NCI-H748 treated with DMSO at 0.1 percent for 48 hours (cell line): ENCODE measurements at places on chromosomes 13 and 19.
A peak's percentile ranks its signal among the peaks of the same experiment; 100 is the strongest.

DNA sequence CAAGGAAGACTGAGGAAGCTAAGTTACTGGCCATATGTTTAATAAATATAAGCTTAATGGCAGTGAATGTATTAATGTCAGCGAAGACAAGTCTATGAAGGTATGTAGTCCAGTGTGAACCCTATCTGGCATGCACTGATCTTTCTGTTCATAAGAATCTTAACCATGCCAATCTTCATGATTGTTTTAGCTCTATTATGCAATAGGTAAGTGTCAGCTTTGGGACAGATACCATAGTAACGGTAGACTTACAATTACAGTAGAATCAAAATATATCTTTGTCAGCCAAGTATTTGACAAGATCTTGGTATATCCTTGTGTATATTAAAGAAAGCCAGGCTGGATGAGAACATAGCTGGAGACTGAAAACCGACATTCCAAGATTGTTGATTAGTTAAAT lies 428.5 kb downstream of the SPRY2 start:
- no peak for DNase-seq

DNA sequence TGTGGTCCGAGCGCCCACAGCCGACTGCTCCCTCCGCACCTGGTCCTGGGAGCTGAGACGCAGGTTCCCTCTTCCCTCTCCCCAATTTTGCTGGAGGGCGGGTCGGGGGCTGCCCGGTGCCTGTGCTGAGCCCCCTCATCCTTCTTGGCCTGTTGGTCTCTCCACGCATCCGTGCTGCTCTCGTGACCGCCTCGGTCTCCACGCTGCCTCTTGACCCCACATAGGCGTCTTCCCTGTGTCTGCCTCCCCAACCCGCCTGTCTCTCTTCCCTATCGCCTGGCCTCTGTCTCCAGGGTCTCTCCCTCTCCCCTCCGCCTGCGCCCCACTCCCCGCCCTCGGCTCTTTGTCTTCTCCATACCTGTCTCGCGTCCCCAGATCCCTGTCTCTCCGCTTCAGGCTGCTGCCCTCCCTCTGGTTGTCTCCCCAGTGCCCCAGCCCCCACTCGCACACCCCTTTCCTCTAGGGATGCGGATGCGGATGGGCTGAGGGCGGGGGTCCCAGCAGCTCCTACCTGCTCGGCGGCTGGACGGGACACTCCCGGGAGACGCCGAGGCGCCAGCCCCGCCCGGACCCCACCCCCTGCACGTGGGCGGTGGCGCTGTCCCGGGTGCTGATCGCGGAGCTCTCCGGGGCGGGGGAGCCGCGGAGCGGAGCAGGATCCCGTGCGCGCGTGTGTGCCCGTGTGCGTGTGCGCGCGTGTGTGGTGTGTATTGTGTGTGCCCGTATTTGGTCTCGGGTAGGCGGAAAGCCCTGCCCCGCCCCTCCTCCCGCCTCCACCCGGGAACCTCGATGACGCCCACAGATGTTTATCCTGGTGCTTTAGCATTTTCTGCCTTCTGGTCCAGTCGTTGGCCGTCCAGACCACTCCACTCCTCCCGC lies at the start of gene SYT5:
TSS of gene SYT5 (minus strand) at position 684 of the 879 bp plus-strand sequence. CDS start 1,248 bp downstream, outside the sequence.
- peak; percentile 38 for DNase-seq

DNA sequence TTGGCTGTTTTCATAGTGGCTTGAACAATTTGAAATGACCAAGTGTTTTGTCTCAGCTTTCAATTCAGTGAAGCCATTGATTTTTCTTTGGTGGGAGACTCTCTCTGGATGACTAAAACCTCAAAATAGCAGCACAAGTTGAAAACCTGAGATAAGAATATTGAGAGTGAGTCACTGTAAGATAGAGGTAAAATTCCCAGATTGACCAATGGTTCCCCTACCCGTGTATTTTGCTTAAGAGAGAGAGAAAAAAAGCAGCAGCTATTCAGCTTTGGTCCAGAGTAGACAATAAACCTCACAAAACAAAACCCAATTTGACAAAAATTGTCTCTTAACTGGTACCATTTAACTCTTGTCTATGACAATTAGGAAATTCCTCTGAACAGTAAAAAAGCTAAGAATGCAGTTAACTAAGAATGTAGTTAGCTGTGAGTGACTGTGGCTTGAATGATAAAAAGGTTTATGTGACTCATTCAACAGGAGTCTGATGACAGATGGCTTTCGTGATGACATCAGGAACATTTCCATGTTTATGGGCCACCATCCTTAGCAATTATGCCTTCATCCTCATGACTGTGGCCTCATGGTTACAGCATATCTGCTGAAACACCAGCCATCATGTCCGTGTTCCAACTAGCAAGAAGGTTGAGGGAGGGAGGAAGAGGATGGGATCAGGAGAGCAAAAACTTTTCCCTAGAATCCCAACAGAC lies 356.9 kb downstream of the NDFIP2 start:
- DNase-seq: no peak

GRCh38 chr13:25980255-25980654 lies 71.6 kb downstream of the SHISA2 start:
- DNase-seq: no peak

DNA sequence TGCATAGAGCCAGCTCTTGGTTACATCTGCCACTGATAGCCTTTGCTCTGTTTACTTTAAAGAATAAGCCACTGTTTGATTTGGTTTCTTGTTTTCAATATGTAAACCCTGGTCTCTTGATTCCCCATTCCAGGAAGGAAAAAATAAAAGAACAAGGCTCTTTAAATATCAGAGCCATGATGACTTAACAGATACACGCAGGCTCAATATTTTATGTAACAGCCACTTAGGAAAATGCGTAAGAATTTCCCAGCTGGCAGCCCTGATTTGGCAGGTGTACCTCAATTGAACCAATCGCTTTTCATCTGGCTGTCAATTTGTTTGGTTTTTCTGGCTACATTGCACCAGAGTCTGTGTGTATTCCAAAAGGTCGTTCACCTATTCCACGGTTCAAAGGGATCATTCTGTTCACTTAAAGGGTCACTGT lies 65.6 kb downstream of the IRS2 start:
- peak; percentile 88 for DNase-seq

DNA sequence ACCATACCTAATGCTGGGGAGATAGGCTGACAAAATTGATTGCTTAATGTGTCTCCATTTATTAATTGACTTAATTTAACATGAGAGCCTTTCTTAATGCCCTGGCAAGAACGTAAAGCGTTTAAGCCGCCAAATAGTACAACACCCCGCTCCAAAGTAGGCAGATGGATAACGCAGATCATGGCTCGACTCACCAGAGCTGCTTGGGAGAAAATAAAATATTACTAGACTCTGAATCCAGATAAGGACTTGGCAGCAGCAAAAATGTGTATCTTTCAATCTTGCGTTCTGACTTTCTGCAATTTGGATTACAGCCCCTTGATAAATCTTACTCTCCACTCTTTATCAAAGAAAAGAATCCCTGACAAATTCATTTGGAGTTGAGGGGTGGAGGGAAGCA lies 403 bp upstream of the SIAH3 start:
- no peak for DNase-seq

DNA sequence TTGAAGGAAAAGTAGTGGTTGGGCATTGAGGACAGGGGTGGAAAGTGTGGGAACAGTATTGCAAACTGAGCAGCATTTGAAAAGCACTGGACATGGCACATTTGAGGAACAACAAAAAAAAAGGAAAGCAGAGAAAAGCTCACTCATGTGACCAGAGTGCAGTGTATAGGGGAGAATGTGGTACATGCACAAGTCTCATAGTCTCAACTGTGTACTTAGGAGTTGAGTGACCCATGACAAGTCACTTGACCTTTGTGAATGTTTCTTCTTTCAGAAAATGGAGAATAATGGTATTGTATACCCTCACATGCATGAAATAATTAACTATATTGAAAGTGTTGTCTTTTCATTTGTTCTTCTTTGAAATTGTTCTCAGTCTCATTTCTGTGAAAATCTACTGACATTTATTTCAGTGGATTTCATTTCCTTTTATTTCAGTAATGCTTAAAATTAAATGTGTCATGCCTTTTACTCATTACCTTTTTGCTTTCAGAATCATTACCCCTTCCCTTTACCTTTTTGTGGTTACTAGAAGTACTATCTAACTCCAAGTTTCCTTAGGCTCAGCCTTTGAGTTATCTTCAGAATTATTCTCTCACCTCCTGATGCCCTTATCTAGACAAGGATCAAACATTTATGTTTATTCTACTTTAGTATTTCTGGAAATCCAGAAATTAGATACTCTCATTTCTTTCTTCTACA lies 79.1 kb upstream of the MLNR start:
- no peak for DNase-seq

DNA sequence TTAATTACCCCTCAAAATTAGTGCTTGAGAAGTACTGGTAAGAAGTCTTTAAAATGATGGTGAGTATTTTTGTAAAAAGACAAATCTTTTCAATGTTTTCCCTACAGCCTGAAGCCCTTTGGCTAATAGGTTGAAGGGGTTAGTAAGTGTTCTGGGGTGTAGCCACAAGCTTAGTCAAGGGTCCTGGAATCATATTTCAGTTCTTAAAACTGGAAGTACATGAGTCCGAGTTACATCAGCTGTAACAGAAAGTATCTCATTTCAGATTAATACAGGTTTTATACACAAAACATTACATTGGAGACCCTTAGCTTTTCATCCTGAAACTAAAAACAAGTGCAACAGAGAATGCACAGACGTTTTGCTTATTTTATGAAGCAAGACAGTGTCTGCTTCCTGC lies 52.7 kb upstream of the TEX29 start:
- no peak for DNase-seq

DNA sequence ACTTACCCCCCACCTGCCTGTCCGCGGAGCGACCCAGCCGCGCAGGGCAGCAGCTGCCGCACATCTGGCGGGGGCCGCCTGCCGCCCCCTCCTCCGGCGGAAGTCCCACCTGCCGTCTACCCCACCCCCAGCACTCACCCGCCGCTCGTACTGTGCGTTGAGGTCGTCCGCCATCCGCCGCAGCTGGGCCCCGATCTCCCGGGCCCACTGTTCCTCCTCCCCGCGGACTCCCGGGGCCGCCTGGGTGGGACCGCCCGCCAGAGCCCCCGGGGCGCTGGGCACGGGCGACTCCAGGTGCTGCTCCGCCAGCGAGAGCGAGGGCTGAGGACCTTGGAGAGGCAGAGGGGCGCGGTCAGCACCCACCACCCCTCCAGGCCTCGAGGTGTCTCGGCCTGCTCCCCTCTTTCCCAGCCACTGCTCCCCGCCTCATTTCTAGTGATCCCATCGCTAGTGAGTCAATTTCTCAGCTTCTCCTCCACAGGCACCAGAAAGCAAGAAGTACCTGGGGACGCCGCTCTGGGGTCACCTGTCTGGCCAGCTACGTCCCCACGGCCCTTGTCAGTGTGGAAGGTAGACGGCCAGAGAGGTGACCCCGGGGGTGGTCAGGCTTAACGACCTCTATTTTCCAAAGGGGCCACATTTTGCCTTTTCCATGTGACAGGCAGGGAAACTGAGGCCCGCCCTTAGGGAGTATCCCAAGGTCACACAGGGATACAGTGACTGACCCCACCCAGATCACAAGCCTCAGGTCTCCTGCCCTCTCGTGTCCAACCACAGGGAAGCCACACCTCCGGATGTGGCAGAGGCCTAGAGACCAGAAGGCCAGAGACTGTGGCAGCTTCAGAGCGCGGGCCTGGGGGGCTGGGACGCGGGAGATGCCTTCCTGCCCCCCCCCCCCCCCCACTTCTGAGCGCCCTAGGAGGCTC lies 4.3 kb downstream of the BBC3 start:
- no peak for DNase-seq

DNA sequence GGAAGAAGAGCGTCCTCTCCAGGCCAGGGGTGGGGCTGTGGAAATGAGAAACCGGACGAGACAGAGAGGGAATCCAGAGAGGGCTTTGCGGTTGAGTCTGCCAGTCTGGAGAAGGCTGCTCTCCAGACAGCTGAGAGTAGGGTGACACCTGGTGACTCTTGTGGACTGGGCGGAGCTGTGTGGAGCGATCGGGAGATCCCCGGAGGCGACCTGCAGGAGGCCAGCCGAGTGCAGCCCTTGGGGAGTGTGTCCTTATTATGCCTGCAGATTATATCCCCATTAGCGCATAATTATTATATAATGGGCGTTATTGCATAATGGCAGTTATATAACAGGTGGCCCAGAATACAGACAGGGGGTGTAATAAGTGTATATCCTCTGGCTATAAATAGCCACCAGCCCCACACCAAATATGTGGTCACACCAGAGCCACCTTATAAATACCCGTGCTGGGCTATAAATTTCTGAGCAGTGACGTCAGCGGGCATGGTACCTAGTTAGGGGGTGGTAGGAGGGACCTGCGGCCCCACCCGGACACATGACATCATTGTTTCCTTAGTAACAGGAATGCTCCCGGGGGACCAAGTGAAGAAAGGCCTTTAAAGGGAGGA lies 41.2 kb downstream of the NFIX start:
- DNase-seq: peak; percentile 49

GRCh38 chr13:33879118-33879517 lies 61.2 kb downstream of the RFC3 start:
- no peak for DNase-seq

DNA sequence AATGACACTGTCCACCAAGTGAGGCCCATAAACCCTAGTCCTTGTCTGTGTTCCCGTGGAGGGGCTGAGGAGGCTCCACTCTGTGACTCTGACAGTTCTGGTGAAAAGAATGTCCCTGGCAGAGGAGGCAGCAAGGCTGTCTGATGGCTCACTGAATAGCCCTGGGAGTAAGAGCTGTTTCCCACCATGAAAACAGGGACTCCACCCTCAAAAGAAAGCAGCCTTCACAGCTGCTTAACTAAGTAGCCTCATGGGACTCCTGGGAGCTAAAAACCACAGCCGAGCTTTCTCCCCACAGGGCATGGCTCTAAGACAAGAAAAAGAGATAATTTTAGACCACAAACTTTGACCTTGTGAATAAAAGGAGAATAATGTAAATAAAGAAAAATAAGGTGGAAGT lies 135.1 kb upstream of the FRY start:
- no peak for DNase-seq

GRCh38 chr13:41568143-41568971 lies 111.0 kb downstream of the RGCC start:
- no peak for DNase-seq

DNA sequence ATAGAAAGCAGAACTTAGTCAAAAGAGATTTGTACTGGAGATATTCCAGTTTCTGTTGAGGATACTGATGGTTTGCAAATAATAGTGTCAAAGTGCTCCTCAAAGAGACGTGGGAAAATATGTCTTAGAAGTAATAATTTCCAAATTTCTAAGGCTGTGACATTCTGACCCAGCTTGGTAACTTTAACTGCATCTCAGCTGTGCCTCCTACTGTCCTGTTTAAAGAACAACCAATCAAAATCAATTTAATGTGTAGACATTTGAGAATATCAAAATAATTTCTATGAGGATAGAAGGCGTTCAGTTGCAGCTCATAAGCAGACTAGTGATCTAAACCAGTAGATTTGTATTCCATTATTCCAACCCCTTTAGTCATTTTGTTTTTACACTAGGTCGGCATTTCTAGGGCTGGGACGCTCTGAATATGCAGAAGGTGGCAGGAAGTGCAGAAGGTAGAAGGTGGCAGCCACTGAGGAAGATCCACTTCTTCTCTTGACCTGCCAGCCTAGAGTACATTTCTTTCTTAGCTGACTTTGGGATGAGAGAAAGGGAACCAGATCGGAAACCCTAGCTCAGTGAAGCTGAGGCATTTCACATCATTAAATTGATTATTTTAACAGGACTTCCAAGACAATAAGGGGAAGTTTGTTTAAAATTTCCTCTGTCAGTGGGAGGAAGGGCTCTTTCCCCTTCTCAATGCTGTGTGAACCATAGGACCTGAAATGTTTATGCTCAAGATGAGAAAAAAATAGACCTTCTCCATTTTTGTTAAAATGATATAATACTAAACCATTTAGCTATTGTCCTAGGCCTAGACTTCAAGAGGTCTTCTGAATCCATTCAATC lies 67.5 kb downstream of the COL4A1 start:
- DNase-seq: no peak

- DNase-seq: no peak
Measured at GRCh38 chr19:45906221-45906620, 3.8 kb upstream of the MYPOP start.

- no peak for DNase-seq
Measured at GRCh38 chr13:28611654-28612131, 47.2 kb upstream of the POMP start.
